ENCODE measurements at places on chromosomes 2 and 18.

DNA sequence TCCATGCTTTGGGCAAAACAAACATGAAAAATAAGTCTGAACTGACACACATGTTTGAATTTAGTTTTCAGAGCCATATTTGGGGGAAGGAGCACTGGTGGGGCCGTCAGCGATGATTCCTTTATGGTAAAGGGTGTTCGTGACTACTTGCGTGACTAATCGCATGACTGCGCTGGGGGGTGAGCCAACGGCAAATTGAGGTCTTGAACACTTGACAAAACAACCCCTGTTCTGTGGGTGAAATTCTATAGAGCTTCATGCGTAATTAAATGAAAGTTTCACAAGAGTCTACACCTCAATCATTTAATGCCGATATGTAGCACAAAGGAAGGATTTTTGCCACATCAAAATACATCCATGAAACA, 127.5 kb upstream of the CYP1B1 start:
- no peak for DNase-seq

- no peak for DNase-seq
Measured at GRCh38 chr2:74930811-74931486, 27.5 kb upstream of the POLE4 start.

- no peak for DNase-seq
Measured at GRCh38 chr2:27522400-27522945, 25.8 kb downstream of the GCKR start.

GRCh38 chr2:236281423-236281822, 17.2 kb upstream of the ASB18 start:
- no peak for DNase-seq

GRCh38 chr2:38398739-38399138, 21.7 kb upstream of the ATL2 start:
- DNase-seq = no peak

- no peak for DNase-seq
Measured at GRCh38 chr18:25465152-25465732, 113.3 kb upstream of the ZNF521 start.

GRCh38 chr2:212903413-212903812, 248.0 kb downstream of the IKZF2 start:
- DNase-seq = no peak

Data from occipital lobe (tissue), 3 donors.